NCI-H187 treated with DMSO at 0.1 percent for 48 hours (cell line): ENCODE measurements at places on chromosomes 7 and 10.
A peak's percentile ranks its signal among the peaks of the same experiment; 100 is the strongest.

DNA sequence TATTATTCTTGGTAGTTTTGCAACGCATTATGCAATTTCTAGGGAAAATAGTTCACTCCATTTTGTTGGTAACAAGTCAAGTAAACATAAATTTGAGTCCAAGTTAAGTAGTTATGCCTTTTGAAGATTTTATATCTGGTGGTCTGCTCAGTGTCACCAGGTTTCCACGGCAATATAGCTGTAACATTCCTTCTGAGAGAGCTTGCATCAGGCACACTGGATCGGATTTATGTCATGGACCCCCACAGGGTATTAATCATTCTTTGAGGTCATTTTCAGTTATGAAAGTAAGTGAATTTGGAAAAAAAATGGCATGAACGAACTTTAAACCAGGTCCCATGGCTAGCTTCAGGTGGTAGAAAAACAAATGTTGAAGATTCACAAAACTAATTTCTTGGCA, 136.3 kb downstream of the POLR1F start:
- no peak for DNase-seq

GRCh38 chr10:90914992-90915765, 5.7 kb downstream of the ANKRD1 start:
- no peak for DNase-seq

GRCh38 chr7:139722604-139723003, 55.2 kb downstream of the HIPK2 start:
- DNase-seq: no peak

- DNase-seq: no peak
Observed at GRCh38 chr10:120521880-120522279, 64.9 kb downstream of the PLPP4 start.

DNA sequence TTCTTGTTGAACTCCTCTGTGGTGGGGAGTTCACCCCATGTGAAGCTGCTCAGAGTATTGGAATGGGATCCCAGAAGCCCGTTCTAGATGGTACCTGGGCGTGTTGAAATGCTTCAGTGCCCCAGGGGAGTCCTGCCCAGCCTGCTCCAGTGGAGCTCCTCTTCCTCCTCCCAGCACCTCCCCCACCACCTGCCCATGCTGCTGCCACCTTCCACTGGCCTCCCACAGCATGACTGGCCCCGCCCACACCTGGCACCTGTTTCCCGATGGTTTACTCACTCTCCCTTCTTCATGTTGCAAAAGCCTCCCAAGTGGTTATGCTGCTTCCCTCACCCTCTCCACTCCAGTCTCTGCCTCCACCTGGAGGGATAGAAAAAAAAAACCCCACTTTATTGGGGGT, 32.2 kb upstream of the PCBD1 start:
- DNase-seq: peak; percentile 42

- no peak for DNase-seq
Observed at GRCh38 chr10:131779661-131780394, 121.0 kb upstream of the PPP2R2D start.

GRCh38 chr10:118742032-118742431, 12.7 kb downstream of the CACUL1 start:
- DNase-seq: no peak

- no peak for DNase-seq
Observed at GRCh38 chr7:67554986-67555385, 558.4 kb downstream of the TYW1 start.

- no peak for DNase-seq
Observed at GRCh38 chr7:114540291-114540690, 125.7 kb downstream of the FOXP2 start.

- no peak for DNase-seq
Observed at GRCh38 chr7:71272509-71273490, 140.9 kb downstream of the GALNT17 start.

DNA sequence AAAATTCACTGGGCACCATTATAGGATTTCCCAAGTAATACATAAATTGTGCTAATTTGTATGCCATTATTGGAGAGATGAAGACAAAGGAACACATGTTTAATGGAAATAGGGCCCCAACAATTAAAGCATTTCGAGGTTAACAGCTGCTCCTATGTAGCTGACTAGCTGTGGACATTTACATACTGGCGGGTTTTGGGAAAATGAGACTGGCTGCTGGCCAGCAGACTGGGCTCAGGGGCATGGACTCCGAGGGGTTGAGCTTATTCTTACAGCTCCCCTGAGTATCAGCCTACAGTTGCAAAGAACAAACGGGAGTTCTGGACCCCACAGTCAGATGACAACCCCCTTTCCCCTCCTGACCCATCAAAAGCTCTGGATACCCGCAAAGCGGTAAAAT, 91.9 kb upstream of the MYO3A start:
- no peak for DNase-seq

DNA sequence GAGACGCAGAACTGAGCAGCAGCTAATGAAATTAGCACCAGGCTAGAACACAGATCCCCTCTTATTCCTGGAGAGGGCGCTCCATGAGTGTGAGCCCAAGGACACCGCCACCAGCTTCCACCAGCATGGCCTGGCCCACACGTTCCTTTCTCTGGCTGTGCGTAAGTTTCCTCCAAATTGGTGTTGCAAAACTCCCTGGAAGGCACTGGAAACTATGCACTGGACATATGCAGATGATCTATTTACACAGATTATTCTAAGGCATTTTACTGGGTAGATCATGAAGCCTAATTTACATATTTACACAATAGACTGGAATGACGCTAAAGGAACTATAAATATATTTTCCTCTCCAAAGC, 455.6 kb upstream of the FOXK1 start:
- no peak for DNase-seq

- no peak for DNase-seq
Observed at GRCh38 chr10:17174626-17175025, 26.8 kb downstream of the TRDMT1 start.

DNA sequence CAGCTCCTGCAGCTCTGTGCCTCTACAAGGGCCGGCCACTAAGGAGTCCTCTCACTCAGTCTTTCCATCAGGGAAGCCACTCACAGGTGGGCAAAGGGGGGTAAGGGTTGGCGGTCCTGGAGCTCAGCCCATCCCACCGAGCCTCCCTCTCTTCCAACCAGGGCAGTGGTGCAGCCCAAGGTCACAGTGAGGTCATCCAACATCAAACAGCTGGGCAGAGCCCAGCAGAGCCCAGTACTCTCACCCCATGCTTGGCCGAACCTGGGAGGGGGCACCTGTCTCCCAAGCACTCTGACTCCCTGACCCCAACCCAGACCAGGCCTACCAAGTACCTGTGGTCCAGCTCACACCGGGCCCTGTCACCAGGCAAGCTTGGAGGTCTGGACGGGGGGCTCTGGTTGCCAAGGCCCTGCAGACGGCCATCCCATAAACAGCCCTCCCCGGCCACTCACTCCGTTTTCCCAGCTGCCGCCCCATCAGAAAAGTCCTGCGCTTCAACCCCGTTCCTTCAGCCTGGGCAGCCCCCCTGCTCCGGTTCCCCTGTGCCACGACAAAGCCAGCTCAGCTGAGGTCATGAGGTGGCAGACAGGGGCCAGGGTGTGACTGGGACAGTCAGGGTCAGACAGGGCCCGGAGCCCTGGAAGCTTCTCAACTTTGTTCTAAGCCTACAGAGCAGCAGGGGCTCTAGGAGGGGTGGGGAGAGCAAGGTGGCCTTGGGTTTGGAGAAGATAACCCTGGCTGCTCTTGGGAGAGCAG, 27.5 kb downstream of the PDGFA start:
- DNase-seq: no peak

GRCh38 chr10:117638200-117638599, 95.7 kb downstream of the EMX2 start:
- DNase-seq: no peak

DNA sequence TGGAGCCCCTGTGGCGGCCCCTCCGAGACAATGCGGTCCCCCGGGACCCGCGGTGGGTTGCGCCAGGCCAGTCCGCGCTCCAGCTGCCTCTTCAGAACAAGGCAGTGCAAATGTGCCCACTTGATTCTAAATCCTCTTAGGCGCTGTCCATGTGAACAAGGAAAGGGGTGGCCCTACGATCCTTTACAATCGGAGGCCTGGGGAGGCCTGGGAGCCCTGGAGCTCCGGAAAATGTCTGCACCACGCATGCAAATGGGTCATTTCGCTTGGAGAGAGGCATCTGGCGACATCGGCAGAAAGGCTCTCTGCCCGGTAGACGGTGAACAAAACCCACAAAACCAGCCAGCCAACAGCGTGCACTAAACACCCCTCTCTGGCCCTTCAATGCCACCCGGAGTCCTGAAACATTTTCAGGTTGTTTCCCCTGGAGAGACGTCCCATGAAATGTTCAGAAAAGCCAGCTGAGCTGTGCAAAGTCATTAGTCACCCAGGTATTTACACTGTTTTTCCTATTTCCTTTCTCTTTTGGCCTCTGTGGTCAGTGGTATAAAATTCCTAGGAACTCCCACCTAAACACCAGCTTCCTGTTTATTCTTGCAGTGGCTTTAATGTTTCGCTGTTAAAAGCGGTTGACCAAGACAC, 102.8 kb upstream of the ZNF438 start:
- DNase-seq: no peak

- no peak for DNase-seq
Observed at GRCh38 chr7:101754424-101755159, 62.8 kb upstream of the CUX1 start.

GRCh38 chr10:66353422-66353821, 572.4 kb upstream of the LRRTM3 start:
- no peak for DNase-seq

GRCh38 chr7:148303295-148304082, 287.1 kb upstream of the C7orf33 start:
- DNase-seq: no peak

DNA sequence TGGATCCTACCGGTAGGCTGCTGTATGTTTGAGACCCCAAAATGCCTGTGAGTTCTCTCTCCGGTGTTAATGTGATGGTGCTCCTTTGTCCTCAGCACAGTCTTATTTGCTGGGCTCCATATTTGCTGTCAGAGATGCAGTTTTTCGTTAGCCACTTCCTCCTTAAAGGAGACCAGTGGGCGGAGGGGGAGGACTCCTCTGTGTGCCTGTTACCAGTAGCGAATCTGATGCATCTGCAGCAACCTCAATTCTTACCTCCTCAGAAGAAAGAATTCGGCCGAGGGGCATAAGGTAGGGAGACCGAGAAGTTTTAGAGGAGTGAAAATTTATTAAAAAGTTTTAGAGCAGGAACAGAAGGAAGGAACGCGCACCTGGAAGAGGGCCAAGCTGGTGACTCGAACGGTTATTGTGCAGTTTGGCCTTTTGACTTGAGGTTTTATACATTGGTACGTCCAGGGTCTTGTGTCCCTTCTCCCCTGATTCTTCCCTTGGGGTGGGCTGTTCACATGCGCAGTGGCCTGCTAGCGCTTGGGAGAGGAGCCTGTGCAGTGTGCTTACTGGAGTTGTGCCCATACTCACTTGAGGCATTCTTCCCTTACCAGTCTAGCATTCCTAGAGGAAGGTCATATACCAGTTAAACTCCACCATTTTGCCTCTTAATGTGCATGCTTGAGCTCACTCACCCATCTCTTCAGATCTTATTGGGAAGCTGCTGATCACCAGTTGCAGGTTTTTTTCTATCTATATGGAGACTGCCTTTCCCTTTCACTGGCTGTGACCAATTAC, 49.5 kb downstream of the GNAI1 start:
- DNase-seq: no peak

DNA sequence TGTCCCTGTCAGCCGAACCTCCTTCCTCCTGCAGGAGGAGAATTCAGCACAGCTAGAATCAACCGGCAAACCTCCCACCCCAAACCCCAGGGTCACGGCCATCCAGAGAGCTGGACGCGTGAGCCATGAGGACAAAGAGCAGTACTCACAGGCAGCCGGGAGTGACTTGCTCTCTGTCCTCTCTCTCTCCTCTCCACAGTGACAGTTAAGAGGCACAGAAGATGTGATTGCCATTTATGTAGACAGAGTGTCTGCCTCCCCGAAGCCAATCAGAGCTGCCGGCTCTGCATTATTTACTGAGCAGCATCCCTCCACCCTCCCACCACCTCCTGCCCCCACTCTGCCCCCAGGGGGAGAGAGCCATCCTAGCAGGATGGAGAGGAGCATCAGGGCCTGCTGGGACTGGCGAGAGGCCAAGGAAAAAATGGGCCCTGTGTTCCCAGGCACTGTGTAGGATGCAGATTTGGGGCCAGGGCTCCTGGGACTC, 4.3 kb downstream of the DDC start:
- peak; percentile 82 for DNase-seq

DNA sequence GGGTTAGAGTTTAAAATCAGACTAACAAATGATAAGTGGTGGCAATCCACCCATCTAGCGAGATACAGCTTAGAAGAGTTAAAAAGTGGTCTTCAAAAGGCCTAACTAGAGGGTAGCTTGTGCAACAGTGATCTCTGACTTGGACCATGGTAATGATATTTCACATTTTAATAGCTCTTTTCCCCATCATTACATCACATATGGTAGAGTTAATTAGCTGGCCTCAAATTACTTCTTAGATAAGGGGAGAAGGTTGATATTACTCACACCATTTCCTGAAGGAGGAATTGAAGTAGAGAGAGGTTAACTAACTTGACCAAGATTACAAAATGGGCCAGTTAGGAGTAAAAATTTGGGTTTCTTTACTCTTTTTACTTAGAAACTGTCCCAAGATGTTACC, 223.6 kb downstream of the PHTF2 start:
- DNase-seq: no peak

GRCh38 chr10:128056303-128057050, 69.7 kb downstream of the MKI67 start:
- no peak for DNase-seq

- no peak for DNase-seq
Observed at GRCh38 chr10:69456880-69457693, 5.8 kb downstream of the TSPAN15 start.

GRCh38 chr10:103197903-103198302, 4.8 kb upstream of the NT5C2 start:
- DNase-seq: no peak

DNA sequence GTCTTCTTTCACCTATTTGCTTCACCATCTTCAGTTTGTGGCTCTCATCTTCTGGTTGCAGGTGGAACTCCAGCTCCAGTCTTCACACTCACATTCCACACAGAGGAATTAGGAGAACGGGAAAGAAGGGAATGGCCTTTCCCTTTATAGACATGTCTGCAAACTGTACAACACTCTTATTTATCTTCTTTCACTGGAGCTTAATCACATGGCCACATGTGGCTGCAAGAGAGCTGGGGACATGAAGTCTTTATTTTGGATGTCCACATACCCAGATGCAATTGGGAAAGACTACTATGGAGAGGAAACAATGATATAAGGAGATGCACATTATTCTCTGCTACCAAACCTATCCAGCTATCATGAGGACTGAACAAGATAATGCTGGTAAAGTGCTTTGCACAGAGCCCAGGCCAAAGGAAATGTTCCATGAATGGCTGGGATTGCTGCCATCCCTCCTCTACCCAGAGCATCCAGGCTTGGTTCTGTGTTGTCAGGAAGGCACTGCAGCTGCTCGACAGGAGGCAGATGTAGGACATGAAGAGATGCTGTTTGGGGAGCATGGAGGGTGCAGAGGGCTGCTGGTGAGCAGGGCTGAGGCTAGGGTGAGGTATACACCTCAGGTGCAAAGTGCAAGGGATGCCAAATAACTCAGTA, 183.8 kb upstream of the TBX20 start:
- no peak for DNase-seq

- no peak for DNase-seq
Observed at GRCh38 chr7:142334236-142334635, 76.4 kb upstream of the PRSS58 start.

- DNase-seq: no peak
Observed at GRCh38 chr10:62613859-62614258, 190.7 kb upstream of the ADO start.
